ENCODE measurements at places on chromosomes 7 and 10.

DNA sequence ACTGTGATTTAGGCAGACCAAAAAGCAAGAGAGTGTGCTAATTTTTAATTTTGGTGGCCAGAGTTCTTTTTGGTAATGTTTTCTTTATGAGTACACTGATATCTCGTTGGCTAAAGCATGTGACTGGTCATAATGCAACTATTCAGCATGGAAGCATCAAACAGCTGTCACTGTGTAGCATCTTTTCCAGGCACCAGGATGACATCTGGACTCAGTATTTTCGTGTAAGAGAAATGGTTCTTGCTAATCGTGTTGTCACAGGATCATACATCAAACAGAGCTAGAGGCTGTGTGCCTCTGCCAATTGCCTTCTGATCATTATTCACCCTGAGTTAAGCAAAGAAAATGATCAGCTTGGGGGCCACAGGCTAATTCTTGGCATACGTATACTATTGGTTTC is 118.9 kb downstream of the SND1 start:
- DNase-seq: no peak

- no peak for DNase-seq
Measured at GRCh38 chr10:114879541-114880158, 58.1 kb downstream of the FHIP2A start.

DNA sequence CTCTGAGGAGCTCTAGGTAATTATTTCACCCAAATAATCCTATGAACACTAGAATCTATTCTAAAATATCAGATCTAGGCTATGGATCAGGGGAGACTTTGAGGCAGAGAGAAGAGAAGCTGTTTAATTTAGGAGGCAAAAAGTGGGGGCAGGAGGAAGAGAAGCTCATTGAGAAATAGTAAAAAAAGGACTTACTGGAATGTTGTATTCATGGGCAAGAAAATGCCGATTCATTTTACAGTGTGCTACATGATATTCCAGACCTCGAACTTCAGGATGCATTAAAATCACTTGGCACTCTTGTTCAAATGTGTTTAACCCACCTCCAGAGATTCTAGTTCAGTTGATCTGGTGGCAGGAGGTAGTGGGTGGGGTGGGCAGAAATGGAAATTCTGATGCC is 109.5 kb upstream of the ITGB1 start:
- DNase-seq: no peak

- DNase-seq: no peak
Measured at GRCh38 chr7:108239501-108240225, 109.5 kb upstream of the LAMB4 start.

- DNase-seq: no peak
Measured at GRCh38 chr10:123007558-123008354, 839 bp downstream of the IKZF5 start.

DNA sequence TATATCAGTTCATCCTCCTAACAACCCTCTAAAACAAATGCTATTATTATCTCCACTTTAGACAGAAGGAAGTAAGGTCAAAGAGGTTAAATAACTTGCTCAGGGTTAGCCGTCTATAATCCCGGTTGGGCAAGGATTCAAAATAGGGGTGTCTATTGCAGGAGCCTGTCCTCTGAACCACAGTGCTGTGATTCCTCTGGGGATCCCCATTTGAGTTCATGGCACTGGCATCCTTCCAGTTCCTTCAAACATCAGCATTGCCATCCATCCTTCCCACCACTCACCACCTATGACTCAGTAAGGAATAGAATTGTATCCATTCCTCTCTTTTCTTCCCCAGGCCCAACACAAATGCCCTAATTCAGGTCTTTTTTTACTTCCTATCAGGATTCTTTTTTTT is 25.6 kb downstream of the HPS6 start:
- DNase-seq: no peak
